ENCODE measurements at places on chromosomes 2 and 18.

- DNase-seq = no peak
Measured at GRCh38 chr2:234827096-234827860, 124.5 kb upstream of the SH3BP4 start.

- DNase-seq = no peak
Measured at GRCh38 chr2:236286873-236287545, 22.8 kb upstream of the ASB18 start.

- DNase-seq = no peak
Measured at GRCh38 chr18:77092104-77093066, 40.2 kb downstream of the MBP start.

- peak; percentile 76 for DNase-seq
Measured at GRCh38 chr2:23502096-23502495, 117.1 kb downstream of the KLHL29 start.

DNA sequence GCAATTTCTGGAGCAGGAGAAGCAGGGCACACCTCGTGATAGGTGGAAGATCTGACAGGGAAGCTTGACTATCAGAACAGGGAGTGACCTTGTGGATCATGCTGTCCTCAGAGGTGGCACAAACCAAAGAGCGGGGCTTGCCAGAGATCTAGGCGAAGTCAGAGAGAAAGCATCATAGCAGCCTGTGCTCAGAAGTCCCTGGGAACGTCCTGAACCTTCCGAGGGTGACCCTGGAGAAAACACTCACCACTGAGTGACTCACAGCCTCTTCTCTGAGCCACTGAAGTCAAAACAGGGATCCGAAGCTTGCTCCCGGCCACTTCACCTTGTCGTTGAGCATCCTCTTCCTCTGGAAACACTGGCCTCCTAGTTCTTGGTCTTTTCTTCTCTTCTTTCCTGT, 56.7 kb downstream of the IL1R2 start:
- no peak for DNase-seq

- peak; percentile 84 for DNase-seq
Measured at GRCh38 chr2:42086500-42086953, 38.7 kb downstream of the PKDCC start.

GRCh38 chr2:88545118-88545517, 82.1 kb downstream of the EIF2AK3 start:
- DNase-seq = no peak

DNA sequence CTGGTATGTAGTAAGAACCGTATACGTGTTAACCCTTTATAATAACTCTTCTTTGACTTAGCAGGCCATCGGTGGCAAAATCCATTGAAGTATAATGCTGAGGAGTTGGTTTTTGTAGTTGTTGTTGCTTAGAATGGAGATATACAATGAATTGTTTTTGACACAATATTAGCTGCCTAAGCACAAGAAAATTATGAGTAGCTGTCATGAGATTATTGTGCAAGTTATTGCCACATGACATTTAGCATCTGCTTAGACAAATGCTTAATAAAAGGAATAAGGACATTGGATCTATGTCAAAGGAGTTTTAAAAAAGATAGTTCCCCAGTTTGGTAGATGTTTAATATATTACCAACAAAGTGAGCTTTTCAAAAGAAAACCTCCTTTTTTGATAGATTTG, 59.9 kb downstream of the ABCB11 start:
- no peak for DNase-seq

- no peak for DNase-seq
Measured at GRCh38 chr18:6616981-6617380, 112.5 kb upstream of the ARHGAP28 start.

DNA sequence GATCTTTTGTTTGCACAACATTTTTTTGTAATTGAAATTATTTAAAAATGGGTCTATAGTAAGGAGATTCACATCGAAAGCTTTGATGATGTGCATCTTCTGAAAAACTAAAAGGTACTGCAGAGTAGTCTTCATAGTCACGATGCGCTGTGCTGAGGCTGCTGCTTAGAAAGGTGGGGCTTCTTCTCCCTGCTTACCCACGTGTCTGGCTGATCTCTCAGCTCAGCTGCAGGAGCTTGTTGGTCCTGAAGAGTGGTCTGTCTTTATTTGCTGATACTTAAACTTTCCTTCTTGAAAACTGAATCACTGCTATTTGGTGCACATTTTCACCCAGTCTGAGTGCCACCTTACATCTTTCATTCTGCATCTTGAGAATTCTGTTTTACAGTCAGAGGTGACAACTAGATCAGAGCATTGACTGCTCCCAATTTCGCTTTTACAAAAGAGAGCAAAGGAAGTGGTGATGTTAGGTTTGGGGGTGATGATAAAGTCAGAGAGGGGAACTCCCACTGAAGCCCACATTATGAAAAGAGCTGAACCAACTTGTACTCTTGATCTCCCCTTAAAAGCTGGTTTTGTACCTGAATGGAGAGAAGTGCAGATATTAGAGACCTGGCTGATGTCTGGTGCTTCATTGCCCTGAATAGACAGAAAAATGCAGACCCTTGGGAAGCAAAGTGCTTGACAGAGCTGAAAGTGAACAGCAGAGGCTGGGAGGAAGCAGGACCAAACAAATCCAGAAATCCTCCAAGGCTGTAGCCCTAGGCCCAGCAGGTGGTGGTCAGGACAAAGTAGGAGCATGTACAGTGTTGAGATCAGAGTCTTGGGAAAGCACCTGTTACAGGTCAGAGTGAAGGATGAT, 984.5 kb downstream of the TSN start:
- DNase-seq = no peak

- DNase-seq = no peak
Measured at GRCh38 chr2:224222291-224222690, 179.6 kb downstream of the FAM124B start.
